WTC11 (cell line): ENCODE measurements at places on chromosomes 3 and 15.
A peak's percentile ranks its signal among the peaks of the same experiment; 100 is the strongest.

DNA sequence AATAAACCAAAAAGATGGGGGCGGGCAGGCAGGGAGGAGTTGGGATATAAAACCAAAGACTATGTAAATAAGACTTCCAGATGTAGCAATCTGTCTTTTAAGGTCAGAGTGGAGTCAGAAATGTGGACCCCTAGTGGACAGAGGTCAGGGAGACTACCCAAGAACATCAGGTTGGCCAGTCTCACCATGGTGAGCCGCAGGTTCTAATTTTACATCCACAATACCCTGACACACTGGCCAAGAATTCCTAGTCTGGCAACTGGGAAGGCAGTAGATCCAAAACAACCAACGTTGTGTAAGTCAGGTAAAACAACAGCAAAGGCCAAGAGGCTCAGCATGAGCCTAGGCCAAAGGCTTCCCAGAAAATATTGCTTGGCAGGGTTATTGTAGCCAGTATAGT is 203.4 kb downstream of the FOXP1 start:
- no peak for DNase-seq

GRCh38 chr15:72197460-72198355 is at the start of gene GRAMD2A:
Gene GRAMD2A, minus strand, starts transcription at chr15:72197787.
- peak; percentile 72 for DNase-seq

GRCh38 chr3:184757022-184757651 is 45.3 kb upstream of the MAGEF1 start:
- DNase-seq = no peak

GRCh38 chr15:45146405-45146804 is 16.6 kb downstream of the DUOX1 start:
- no peak for DNase-seq

DNA sequence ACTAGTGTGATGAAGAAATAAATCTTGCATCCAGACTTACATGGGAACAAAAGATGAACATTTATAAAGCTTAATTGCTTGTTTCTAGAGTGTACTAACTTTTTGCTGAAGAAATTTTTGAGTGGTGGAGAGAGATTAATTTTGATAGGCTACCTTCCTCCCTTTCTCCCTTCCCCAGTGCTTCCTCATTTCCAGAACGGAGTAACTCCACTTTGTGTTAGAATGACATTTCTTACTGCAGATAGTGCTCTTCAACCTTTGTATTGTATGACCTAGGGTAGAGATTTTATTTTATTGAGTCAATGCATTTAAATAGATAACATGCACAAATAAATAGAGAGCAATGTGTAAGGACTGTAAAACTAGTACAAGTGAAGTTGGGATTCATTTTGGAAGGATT is 1.9 kb downstream of the ATP1B3 start:
- DNase-seq = no peak

GRCh38 chr15:85154061-85154460 is 172.4 kb downstream of the PDE8A start:
- DNase-seq = peak; percentile 12

DNA sequence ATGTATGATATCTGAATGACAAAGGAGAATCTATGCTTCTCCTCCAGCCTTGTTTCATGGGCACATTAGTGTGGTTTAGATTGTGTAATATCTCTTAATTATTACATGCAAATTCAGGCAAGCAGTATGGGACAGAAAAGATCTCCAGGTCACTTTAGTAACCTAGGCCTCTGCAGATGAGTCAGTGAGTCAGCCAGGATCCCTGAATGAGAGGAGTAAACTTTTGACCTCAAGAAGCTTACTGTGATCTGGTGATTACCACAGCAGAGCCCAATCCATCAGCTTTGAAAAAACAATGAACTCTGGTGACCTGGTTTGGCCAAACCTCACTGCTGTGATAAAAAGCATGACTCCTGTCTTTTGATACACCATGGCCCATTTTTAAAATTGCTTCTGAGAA is 107.8 kb downstream of the LRRN1 start:
- no peak for DNase-seq

DNA sequence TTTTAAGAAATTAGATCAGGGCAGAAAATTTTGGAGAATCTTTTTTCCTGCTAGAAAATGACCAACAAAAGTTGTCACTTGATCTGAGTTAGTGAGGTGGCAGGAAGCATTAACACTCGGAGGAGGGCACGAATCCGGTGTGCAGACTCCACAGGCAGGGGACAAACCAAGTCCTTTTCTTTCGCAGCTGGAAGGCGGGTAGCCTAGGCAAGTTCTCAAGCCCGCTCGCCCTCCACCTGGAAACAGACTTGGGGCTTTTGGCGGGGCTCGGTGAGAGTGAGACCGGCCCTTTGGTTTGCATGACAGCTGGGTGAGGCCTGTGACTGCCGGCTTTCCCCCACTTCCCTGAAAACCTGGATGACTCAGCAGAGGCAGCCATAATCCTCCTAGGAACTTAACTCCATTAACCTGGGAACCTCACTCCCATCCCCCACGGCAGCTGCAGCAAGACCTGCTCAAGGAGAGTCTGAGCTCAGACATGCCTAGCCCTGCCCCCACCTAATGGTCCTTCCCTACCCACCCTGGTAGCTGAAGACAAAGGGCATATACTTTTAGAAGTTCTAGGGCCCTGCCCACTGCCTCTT is 134.8 kb downstream of the MFSD1 start:
- peak; percentile 38 for DNase-seq

DNA sequence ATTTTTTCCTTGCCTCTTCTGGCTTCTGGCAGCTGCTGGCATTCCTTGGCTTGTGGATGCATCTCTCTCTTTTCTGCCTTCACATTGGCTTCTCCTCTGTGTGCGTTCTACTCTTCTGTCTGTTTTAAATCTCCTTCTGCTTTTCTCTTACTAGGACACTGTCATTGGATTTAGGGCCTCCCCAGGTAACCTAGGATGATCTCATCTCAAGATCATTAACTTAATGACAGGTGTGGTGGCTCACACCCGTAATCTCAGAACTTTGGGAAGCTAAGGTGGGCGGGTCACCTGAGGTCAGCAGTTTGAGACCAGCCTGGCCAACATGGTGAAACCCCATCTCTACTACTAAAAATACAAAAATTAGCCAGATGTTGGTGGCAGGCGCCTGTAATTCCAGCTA is 40.9 kb upstream of the ULK4 start:
- DNase-seq = no peak

DNA sequence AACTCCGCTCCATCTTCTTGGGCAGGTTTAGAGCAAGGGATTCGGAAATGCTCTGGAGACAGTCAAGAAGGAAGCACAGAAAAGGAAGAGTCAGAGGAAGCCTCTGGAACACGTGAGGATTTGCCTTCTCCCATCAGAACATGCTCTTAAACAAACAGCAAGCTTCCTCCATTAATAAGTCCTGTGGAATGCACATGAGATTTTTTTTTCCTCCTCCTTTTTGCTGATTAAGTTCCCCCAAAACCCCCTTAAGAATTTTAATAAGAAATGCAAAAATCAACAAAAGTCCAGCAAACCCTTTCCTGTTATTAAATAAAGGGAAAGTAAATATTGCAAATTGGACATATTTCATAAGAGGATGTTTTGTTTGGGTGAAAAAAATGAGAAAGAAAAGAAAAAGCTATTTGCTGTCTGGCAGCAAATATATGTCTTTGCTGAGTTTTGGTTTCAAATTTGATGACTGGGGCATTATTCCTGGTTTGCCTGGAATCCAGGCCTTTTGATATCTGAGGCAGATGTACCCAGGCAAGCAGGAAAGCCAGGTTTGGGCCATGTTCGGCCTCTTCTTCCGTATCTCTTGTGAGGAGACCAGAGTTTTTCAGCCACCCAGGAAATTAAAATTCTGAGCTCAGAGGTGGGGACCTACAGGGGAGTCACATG is 7.9 kb upstream of the TSEN2 start:
- DNase-seq = no peak

GRCh38 chr15:88982304-88982945 is 69.2 kb upstream of the MFGE8 start:
- no peak for DNase-seq
